ENCODE measurements at places on chromosomes 2 and 18.

- DNase-seq, result no peak
Measured at GRCh38 chr18:45335282-45336043, 279.8 kb upstream of the SLC14A2 start.

GRCh38 chr2:119934319-119934718 is 78.6 kb upstream of the EPB41L5 start:
- no peak for DNase-seq

DNA sequence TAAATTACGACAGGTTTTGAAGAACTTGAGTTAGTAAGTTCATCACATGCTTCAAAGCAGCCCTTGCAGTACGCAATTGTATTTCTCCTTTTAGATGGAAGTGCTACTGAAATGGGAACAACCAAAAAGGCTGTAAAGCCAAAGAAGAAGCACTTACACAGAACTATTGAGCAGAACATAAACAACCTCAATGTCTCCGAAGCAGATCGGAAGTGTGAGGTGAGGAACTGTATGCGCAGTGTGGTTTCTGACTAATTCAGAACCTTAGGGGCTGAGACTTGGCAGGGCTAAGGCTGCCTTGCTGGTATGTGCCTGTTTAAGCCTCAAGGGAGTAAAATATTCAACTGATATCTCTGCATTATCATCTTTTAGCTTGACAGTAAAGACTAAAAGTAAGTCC is 8.4 kb downstream of the NCAPH start:
- no peak for DNase-seq

- DNase-seq, result peak; percentile 89
Measured at GRCh38 chr18:7164323-7165004, 46.9 kb upstream of the LAMA1 start.

DNA sequence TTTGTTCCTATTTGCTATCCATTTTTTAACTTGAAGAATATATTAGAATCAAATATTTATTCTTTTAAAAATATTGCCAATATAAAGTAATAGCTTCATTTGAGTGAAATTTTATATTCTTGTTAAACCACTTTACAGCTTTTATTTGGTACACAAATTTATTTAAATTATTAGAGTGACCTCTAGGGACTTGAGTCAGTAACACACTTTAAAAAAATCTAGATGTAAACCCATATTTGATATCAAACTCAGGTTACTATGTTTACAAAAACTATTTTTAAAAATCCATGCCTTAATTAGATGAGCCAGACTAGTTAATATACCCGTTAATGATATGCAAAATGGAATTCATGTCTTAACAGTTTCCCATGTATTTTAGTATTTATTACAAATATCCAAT is 134.6 kb downstream of the MAP4K4 start:
- DNase-seq, result no peak

- DNase-seq, result no peak
Measured at GRCh38 chr2:7513834-7514233, 596.6 kb downstream of the RNF144A start.

- DNase-seq, result no peak
Measured at GRCh38 chr2:200943527-200944105, 19.8 kb downstream of the ORC2 start.

- DNase-seq, result no peak
Measured at GRCh38 chr2:202780514-202781021, 91.0 kb downstream of the ICA1L start.

DNA sequence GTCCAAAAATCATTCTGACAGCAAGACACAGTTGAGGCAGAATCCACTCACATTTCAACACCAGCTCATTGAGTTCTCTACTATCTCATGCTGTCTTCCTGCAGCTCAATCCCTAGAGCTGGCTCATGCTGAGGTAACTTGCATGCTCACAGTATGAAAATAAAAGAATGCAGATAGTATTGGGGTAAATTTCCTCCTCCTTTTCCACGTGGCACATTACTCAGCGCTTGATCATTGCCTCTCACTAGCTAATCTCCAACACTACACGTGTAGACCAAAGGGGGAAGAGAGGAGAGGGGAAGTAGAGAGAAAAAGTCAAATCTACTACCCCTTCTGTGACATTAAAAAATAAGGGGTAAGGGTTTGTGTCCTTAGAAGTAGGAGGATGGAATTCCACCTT is 300.6 kb downstream of the AFF3 start:
- DNase-seq, result no peak

- no peak for DNase-seq
Measured at GRCh38 chr2:227447606-227448005, 24.4 kb upstream of the AGFG1 start.

- no peak for DNase-seq
Measured at GRCh38 chr2:167475791-167476190, 587.5 kb downstream of the XIRP2 start.

- no peak for DNase-seq
Measured at GRCh38 chr2:2940061-2940460, 437.6 kb downstream of the EIPR1 start.

GRCh38 chr18:25805939-25806338 is 284.5 kb downstream of the SS18 start:
- DNase-seq, result no peak

- no peak for DNase-seq
Measured at GRCh38 chr2:112055730-112056625, 909 bp downstream of the TMEM87B start.

GRCh38 chr18:73679941-73680712 is 467.5 kb downstream of the FBXO15 start:
- no peak for DNase-seq

DNA sequence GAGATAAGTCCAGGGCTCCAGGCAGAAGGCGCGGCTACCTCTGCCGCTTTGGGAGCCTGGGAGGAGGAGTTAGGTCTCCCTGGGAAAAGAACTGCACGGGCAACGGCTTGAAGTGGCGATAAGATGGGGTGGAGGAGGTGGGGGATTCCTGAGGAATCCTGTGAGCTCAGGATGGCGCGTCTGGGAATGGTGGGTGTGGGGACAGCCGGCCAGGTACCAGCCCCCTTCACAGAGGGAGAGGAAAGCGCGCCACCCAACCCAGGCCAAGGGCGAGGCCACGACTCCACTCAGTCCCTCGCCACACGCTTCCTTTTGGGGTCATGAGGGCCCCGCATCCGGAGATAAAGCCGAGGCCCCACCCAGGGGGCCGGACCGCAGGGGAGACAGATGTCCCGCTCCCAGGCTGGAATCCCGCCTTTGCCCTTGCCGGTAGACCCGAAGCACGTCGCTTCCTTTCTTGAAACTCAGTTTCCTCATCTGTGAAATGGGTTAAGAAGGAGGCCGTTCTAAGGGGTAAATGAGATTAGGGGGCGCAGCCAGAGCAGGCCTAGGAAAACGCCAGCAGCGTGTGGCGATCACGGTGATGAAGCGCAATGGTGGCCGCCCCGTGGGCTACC is 1.7 kb upstream of the CTDSP1 start:
- no peak for DNase-seq

- DNase-seq, result no peak
Measured at GRCh38 chr2:157180359-157180758, 77.1 kb upstream of the GALNT5 start.

DNA sequence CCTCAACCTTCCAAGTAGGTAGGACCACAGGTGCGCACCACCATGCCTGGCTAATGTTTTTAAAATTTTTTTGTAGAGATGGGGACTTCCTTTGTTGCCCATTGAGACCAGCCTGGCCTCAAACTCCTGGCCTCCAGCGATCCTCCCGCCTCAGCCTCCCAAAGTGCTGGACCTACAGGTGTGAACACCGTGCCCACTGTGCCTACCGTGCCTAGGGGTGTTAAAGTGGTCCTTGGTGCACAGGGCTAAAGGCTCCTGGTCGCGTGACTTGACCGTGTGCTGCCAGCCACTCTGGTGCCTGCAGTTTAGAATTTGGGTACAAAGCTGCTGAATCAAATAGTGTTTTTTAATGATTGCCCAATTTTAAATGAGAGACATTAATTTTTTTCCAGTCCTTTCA is 51.0 kb upstream of the KCNG2 start:
- no peak for DNase-seq

- no peak for DNase-seq
Measured at GRCh38 chr2:54598347-54599325, 124.8 kb upstream of the EML6 start.

- DNase-seq, result no peak
Measured at GRCh38 chr2:64052463-64053241, 33.4 kb upstream of the VPS54 start.

GRCh38 chr2:16389611-16390010 is 276.0 kb downstream of the CYRIA start:
- DNase-seq, result no peak

- DNase-seq, result no peak
Measured at GRCh38 chr2:38771632-38772031, 6.4 kb upstream of the GEMIN6 start.

DNA sequence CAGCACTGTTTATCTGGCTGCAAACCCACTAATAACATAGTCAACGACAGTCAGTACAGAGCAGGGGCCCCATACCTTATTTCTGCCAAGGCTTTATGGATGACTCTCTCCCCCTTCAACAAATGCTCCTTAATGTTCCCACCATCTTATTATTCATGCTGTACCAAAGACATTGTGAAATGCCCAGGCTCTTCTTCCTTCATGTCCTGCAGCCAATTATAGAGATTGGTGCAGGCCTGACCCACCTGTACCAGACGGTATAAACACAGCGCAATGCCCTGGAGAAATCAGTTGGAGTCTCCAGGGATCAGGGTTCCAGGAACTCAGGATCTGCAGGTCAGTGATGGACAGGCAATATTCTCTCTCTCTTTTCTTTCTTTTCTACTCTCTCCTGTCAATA is at the start of gene IL1F10:
TSS of gene IL1F10 (plus strand) at position 290 of the 400 bp plus-strand sequence. CDS start 4,769 bp downstream, outside the sequence.
- DNase-seq, result no peak

DNA sequence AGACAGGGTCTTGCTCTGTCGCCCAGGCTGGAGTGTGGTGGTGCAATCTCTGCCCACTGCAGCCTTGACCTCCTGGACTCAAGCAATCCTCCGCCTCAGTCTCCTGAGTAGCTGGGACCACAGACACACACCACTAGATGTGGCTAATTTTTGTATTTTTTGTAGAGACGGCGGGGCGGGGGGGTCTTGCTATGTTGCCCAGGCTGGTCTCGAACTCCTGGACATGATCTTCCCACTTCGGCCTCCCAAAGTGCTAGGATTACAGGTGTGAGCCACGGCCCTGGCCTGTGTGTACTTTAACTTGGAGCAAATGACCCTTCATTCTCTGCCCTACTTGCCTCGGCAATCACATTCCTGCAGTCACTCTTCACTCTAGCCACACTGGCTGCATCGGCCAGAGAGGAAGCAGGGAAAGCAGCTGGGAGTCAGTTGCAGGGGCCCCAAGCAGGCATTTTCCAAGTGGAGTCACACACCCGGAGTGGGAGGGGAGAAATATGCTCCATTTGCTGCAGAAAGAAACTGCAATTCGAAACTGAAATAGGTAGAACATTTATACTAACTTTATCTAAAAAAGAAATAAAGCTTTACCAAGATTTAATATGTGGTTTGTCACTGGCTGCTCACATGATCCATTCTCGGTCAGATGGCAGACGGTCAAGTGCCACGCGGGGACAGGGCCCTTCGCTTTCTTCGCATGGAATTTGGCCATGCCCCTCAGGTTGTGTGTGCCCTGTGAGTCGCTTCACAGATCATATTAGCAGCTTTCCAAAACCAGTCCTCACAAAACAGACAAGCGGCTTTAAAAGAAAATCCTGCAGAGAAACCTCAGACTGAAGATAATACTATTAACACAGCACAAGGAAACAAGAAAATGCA is 37.1 kb downstream of the FAM161A start:
- no peak for DNase-seq

- DNase-seq, result no peak
Measured at GRCh38 chr2:64142741-64143168, 1.5 kb downstream of the PELI1 start.

GRCh38 chr2:126895336-126895735 is 3.4 kb upstream of the TEX51 start:
- no peak for DNase-seq

DNA sequence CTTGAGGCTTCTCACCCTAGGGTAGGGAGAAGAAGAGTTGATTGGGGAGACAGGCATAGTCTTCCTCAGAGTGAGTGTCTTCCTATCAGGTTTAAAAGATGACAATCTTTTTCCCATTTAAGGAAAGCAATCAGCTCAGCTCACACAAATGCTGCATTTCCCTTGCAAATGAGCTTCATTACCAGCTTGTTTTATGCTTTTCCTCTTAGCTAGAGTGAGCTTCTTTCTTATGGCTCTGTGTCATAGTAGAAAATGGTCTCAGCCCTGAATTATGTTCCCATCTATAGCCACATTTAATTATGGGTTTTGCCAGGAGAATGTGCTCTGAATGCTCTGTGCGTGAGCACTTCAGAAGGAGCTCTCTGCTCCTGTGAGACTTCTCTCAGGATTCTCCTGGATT is 112.8 kb upstream of the NCK2 start:
- no peak for DNase-seq

DNA sequence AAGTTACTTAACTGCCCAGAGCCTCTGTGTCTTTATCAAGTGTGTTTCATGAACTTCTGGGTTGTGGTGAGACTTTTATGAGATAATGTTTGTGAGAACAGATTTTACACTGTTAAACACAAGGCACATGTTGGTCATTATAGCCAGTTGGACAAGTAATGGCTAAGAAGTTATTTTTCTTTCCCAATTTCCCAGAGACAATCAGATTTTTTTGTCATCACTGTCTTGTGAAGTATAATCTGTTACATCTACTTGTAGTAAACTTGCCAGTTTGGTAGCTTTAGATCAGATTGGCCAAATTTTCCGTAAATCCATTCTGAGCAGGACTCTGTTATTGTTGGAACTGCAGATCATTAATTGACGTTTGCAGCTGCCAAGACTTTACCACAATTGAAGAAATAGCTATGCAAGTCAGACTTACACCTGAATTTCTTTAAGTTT is 838.8 kb downstream of the SLC4A3 start:
- DNase-seq, result no peak

GRCh38 chr2:123502931-123503330 is 522.2 kb upstream of the CNTNAP5 start:
- no peak for DNase-seq

DNA sequence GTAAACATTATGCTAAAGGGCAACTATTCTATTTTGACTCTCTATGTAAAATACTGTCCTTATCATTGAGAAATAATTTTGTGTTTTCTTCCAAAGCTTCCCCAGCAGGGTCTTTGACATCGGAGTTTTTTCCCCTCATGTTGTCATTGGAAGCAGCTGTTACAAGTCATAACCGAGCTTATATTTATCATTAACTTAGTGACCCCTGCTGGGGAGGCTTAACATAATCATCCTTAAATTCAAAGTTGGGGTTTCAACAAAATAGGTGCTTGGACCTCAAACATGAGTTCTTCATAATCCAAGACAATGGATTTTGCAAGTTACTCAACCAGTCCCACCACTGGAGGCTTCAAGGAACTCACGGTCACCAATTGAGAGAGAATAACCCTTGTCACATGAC is 330.9 kb downstream of the DCC start:
- DNase-seq, result no peak

GRCh38 chr2:195392446-195393336 is 264.3 kb upstream of the SLC39A10 start:
- DNase-seq, result no peak

GRCh38 chr2:124835331-124835730 is 810.2 kb downstream of the CNTNAP5 start:
- DNase-seq, result no peak

GRCh38 chr2:74658516-74658915 is 4.5 kb downstream of the SEMA4F start:
- no peak for DNase-seq

- no peak for DNase-seq
Measured at GRCh38 chr2:142423603-142424002, 292.8 kb upstream of the LRP1B start.

Data from posterior cingulate gyrus (tissue), 11 donors.